ENCODE measurements at places on chromosomes 3 and 15. TPM values are rescaled to one million over a fixed set of nuclear protein-coding genes. Genes with fewer than 3 reads are reported as not detected.

- no peak overlapping the region for H3K4me3 ChIP-seq
- H3K27me3 ChIP-seq, result no peaks in the 10 kb centered on the region
- H3K36me3 ChIP-seq, result no peaks in the 10 kb centered on the region
- DNase-seq, result no peak
These were observed 35.2 kb upstream of the SLC41A3 start for GRCh38 chr3:126119008-126119675.

DNA sequence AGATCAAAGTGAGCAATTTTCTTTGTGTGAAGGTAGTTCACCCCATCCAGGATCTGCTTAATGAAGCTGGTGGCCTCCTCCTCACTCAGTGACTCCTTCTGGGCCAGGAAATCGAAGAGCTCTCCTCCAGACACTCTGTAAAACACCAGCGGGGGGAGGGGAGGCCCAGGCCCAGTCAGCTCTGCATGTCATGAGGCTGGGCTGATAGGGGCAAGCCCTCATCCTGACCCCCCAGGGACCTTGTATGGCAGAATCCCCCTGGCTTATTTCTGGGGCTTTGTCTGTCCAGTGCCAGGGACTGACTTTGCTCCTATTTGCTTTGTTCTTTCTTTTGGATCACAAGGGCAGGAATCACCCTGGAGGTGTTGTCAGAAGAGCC, 74.9 kb downstream of the DAPK2 start:
- peak; percentile 63 for DNase-seq
- H3K4me3 ChIP-seq, result peak overlapping the region; percentile 13
- H3K27ac ChIP-seq, result peak overlapping the region; percentile 25
- H3K27me3 ChIP-seq, result no peaks in the 10 kb centered on the region

DNA sequence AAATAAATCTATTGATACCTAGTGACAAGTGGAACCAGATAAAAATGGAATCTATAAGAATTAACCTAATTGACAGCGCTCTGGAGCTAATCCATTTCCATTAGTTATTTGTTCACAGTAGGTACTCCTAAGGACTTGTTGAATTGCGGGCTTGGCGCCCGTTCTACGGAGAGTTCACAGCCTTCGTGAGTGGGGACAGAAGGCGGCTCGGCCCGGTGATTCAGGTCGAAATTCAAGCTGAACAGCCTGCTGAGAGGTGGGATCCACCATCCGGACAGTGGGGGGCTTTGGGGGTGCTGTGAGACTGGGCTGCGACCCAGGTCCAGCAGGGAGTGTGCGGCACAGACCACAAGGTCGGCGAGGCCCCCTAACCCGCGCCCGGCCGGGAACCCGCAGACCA, 779 bp upstream of the CTNNB1 start:
- DNase-seq, result peak; percentile 36
- H3K27ac ChIP-seq, result peak overlapping the region; percentile 88
- no peaks in the 10 kb centered on the region for H3K36me3 ChIP-seq
- H3K27me3 ChIP-seq, result peaks cover 13% of the 10 kb centered on the region
- H3K4me1 ChIP-seq, result peaks cover 35% of the 10 kb centered on the region

- no peaks in the 10 kb centered on the region for H3K4me1 ChIP-seq
- H3K27me3 ChIP-seq, result no peaks in the 10 kb centered on the region
- H3K4me3 ChIP-seq, result no peak overlapping the region
- no peaks in the 10 kb centered on the region for H3K36me3 ChIP-seq
- no peak overlapping the region for H3K27ac ChIP-seq
- DNase-seq, result no peak
These were observed 78.9 kb upstream of the GSK3B start for GRCh38 chr3:120173056-120173675.

- no peak overlapping the region for H3K4me3 ChIP-seq
- H3K36me3 ChIP-seq, result no peaks in the 10 kb centered on the region
- H3K4me1 ChIP-seq, result no peaks in the 10 kb centered on the region
- no peak for DNase-seq
These were observed 415.4 kb downstream of the MAGI1 start for GRCh38 chr3:65623362-65623761.

DNA sequence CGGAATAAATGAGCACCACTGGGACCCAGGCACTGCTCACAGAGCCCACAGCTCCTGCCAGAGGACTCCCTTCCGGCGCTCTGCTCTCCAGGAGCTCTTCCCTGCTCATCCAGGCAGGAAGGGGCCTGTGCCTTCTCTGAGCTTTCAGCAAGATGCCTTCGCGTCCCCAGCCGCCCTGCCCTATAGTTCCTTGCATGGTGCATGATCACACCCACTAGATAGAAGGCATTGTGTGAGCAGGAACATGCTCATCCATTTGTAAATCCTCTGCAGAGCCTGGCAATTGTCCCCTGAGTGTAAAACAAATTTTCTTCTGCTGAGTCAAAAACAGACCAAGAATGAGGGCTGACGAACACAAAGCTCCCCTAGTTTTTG, 181.6 kb downstream of the MEGF11 start:
- no peaks in the 10 kb centered on the region for H3K4me1 ChIP-seq
- no peaks in the 10 kb centered on the region for H3K36me3 ChIP-seq
- H3K4me3 ChIP-seq, result no peak overlapping the region
- no peak overlapping the region for H3K27ac ChIP-seq

GRCh38 chr3:63689285-63689684, 36.8 kb downstream of the SNTN start:
- H3K4me1 ChIP-seq, result no peaks in the 10 kb centered on the region
- DNase-seq, result no peak
- H3K27ac ChIP-seq, result no peak overlapping the region
- H3K4me3 ChIP-seq, result no peak overlapping the region
- no peaks in the 10 kb centered on the region for H3K36me3 ChIP-seq
- H3K27me3 ChIP-seq, result no peaks in the 10 kb centered on the region

GRCh38 chr3:88707837-88708236, 399.6 kb upstream of the EPHA3 start:
- H3K27me3 ChIP-seq, result no peaks in the 10 kb centered on the region
- H3K36me3 ChIP-seq, result no peaks in the 10 kb centered on the region
- no peaks in the 10 kb centered on the region for H3K4me1 ChIP-seq
- H3K27ac ChIP-seq, result no peak overlapping the region
- DNase-seq, result no peak

- H3K4me1 ChIP-seq, result no peaks in the 10 kb centered on the region
- no peak for DNase-seq
- H3K36me3 ChIP-seq, result no peaks in the 10 kb centered on the region
- no peak overlapping the region for H3K27ac ChIP-seq
- no peaks in the 10 kb centered on the region for H3K27me3 ChIP-seq
- H3K4me3 ChIP-seq, result no peak overlapping the region
These were observed 119.1 kb downstream of the ROBO2 start for GRCh38 chr3:77158730-77159581.

DNA sequence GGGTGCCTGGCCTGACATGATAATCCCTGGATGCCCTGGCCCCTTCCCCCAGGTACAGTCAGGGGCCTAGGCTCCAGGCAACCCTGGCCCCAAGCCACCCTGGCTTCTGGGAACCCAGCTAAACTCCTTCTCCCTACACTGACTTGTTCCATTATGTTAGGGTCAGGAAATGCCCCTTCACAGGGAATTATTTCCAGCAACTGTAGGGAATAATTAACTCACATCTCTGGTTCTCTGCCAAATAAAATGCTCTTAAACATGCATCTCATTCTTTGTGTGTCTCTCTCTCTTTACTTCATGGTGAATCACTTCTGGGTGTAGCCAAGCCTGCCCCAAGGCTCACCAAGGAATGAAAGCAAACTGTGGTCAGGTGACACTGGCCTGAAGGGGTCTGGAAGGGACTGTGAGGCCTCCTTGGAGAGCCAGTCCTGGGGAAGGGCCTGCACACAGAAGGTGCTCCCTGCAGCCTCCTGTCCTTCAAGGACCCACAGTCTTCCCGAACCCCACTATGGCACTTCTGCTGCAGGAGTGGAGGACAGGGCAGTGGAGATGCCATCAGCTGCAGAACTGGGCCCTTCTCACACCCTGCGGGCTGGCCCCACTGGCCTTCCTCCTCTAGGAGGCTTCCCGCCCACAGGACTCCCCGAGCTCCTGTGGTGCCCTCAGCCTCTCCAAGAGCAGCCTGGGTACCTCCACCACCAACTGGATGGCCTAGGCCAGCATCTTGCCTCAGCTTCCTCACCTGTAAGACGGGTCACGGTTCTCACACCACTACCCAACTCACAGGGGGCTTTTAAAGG, 17.6 kb downstream of the TKT start:
- DNase-seq, result no peak
- H3K36me3 ChIP-seq, result peaks cover 76% of the 10 kb centered on the region
- no peak overlapping the region for H3K27ac ChIP-seq
- no peaks in the 10 kb centered on the region for H3K4me1 ChIP-seq
- no peaks in the 10 kb centered on the region for H3K27me3 ChIP-seq
- H3K4me3 ChIP-seq, result no peak overlapping the region

- no peak overlapping the region for H3K27ac ChIP-seq
- H3K36me3 ChIP-seq, result no peaks in the 10 kb centered on the region
- no peaks in the 10 kb centered on the region for H3K4me1 ChIP-seq
- no peak overlapping the region for H3K4me3 ChIP-seq
- H3K27me3 ChIP-seq, result no peaks in the 10 kb centered on the region
These were observed 6.7 kb upstream of the BFSP2 start for GRCh38 chr3:133393204-133393603.

DNA sequence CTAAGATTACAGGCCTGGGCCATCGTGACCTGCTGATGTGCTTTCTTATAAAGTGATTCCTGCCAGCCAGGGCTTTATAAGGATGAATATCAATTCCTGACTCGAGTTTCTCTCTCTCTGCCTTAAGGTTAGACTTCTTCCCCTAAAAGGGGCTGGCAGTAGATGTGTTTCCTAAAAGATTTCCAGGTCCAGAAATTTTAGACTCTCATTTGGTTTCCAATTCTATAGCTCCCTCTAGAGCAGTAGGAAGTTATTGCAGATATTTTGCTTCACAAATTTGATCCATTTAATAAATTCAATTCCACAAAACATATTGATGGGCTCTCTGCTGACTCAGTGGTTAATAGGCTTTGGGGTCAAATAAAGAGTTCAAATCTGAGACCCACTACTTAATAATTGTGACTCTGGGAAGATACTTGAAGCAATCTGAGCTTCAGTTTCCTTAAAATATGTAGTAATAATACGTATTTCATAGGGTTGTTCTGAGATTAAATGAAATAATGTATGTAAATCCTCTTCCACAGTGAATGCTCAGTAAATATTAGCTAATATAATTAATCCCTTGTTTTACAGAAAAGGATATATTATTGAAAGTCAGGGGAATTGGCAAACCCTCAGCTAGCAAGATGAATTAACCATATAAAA, 2.1 kb downstream of the TRIM69 start:
- H3K4me1 ChIP-seq, result peaks cover 49% of the 10 kb centered on the region
- peak overlapping the region; percentile 87 for H3K4me3 ChIP-seq
- peak overlapping the region; percentile 87 for H3K27ac ChIP-seq
- no peaks in the 10 kb centered on the region for H3K36me3 ChIP-seq
- peak; percentile 74 for DNase-seq

DNA sequence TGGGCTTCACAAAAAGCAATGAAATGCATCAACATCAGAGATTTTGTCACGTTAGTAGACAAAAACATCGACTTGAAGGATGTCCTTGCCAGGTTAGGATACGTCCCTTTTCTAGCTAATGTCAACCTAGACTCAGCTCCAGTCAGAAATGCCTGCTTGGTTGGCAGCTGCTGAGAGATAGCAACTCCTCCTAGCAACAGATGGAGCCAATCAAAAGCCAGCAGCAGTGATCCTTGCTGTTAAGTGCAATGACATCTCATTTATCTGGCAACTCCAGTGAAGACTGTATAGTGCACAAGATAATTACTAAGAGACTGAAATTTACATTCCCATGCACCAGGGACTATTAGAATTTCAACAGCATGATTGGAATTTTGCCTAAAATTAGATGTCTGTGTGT, 424.1 kb downstream of the FGF12 start:
- no peaks in the 10 kb centered on the region for H3K4me1 ChIP-seq
- no peak for DNase-seq
- H3K27me3 ChIP-seq, result no peaks in the 10 kb centered on the region
- no peak overlapping the region for H3K27ac ChIP-seq
- H3K36me3 ChIP-seq, result no peaks in the 10 kb centered on the region
- no peak overlapping the region for H3K4me3 ChIP-seq

- peak; percentile 75 for DNase-seq
- H3K4me1 ChIP-seq, result peaks cover 22% of the 10 kb centered on the region
- no peaks in the 10 kb centered on the region for H3K36me3 ChIP-seq
- H3K4me3 ChIP-seq, result peak overlapping the region; percentile 88
- H3K27me3 ChIP-seq, result no peaks in the 10 kb centered on the region
These were observed 463 bp downstream of the TERC start for GRCh38 chr3:169764312-169764881.

DNA sequence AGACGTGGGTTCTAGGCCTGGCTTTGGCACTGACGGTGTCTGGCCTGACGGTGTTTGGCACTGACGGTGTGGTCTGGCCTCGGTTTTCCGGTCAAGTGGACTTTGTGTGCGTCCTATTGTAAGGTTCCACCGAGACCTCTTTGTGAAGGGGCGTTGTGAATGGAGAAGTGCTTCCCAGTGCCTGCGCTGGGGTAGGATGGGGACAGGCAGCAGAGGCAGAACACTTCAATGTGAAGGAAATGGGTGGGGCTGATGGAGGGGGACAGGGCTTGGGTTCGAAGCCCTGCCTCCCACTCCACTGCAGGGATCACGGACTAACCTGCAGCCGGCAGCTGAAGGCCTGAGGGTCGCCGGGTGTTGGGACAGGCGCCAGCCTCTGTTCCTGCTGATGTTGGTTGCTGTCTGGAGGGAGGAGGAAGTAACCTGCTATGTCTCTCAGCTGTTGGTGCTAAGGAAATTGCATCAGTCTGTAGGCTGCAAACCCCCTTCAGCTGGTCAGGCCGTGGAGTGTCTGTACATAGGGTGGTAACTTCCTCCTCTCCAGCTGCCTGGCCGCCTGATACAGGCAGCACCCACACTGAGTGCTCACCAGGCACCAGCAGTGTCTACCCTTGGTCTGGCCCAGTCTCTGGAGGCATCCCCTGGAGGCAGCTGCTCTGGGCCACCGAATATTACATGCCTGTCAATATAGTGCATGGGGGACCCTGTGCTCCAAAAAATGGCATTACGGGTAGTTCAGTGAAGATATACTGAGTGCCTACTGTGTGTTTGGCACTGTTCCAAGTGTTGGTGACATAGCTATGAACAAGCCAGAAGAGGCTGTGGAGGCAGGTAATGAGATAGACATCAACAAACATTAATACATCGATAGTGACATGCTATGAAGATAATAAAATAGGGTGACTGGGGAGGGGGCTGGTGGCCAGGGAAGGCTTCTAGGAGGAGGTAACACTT, 1.1 kb downstream of the TM6SF1 start:
- H3K27ac ChIP-seq, result no peak overlapping the region
- H3K36me3 ChIP-seq, result no peaks in the 10 kb centered on the region
- DNase-seq, result peak; percentile 52
- H3K4me1 ChIP-seq, result peaks cover 17% of the 10 kb centered on the region
- no peak overlapping the region for H3K4me3 ChIP-seq

GRCh38 chr15:59158701-59159034, 48.0 kb upstream of the LDHAL6B start:
- no peak overlapping the region for H3K4me3 ChIP-seq
- no peaks in the 10 kb centered on the region for H3K36me3 ChIP-seq
- no peak for DNase-seq
- H3K27me3 ChIP-seq, result no peaks in the 10 kb centered on the region
- no peak overlapping the region for H3K27ac ChIP-seq

Gene MESP2
- not detected for total RNA-seq

Gene CCDC50
- 10.3 TPM for total RNA-seq

Gene MKRN3
- total RNA-seq, result 2.8 TPM

Gene CHRM5
- not detected for total RNA-seq

Gene ITGA11
- total RNA-seq, result not detected

Gene EIF4G1
- total RNA-seq, result 182 TPM

Gene AHSG
- not detected for total RNA-seq

Gene OR5H6
- total RNA-seq, result not detected

Gene GOLGA8J
- total RNA-seq, result not detected

Gene AGTR1
- total RNA-seq, result not detected

Gene NR2E3
- total RNA-seq, result not detected

Gene SPCS1
- total RNA-seq, result 57.6 TPM

Gene C3orf20
- total RNA-seq, result 0.37 TPM

Gene KCNMB3
- total RNA-seq, result 0.99 TPM

Gene CD200R1
- total RNA-seq, result 7.5 TPM

Gene CPLX3
- total RNA-seq, result 0.35 TPM

Gene ACVR2B
- 12.7 TPM for total RNA-seq

Gene AADACL2
- not detected for total RNA-seq

Data from CD4-positive, CD25-positive, alpha-beta regulatory T cell (primary cell).